ENCODE measurements at places on chromosomes 1 and 21.

DNA sequence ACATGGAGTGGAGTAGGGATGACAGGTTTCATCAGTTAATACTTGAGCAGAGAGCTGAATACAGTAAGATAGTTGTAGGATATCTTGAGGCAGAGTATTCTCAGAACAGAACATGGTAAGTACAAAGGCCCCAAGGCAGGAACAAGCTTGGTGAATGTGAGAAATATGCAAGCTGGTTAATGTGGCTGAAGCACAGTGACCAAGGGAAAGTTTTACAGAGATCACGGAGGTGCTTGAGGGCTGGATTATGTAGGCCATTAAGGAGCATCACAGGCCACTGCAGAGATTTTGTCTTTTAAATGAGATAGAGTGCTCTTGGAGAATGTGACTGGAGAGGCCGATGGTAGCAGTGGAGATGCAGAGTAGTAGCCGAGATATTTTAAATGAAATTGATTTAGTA lies 54.0 kb upstream of the BOLA1 start:
- no peak for DNase-seq

DNA sequence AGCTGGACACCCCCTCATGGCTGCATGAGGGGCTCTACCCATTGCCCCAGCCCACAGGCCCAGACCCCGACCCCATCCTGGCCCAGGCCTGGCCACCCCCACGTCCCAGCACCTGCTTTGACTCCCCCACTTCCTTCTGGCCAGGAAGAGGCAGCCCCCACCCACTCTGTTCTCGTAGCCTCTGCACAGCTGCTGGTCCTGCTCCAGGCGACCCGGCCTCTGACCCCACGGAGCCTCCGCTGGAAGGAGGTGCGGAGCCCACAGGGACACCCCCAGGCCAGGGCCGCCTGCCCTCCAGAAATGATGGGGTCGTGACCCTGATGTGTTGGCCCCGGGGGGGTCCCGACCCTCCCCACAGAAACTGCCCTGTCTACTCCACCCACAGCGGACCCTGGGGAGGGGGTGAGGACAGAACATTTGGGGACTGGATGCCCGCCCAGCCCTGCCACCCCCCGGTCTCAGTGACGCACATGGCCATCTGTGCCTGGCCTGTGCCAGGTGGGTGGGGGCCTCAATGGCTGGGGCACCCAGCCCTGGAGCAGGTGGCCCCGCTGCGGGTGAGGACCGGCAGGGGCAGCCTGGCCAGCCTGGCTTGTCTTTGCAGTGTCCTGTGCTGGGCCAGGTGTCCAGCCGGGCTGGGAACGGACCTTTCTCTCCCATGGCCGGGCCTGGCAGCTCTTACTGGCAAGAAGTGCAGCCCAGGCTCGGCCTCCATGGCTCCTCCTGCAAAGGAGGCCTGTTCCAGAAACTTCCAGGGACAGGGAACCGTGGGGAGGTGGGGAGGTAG lies 78.6 kb downstream of the MORN1 start:
- DNase-seq = no peak

DNA sequence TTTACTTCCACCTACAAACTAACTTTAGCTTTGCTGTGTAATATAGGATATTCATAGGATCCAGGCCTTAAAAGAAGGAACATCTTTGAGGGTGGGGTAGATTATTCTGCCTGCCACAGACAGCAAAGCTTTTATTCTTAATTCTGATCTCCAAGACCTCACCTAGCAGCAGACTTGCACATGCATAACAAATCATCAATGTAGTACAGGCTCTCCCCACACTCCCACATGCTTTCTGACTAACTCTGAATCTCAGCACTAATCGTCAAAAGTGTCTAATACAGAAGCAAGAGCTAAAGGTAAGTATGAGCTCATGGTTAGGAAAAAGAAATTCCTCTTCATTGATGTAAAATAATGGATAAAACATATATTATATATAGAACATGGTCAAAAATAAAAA lies 1468.5 kb upstream of the B3GALT2 start:
- no peak for DNase-seq

DNA sequence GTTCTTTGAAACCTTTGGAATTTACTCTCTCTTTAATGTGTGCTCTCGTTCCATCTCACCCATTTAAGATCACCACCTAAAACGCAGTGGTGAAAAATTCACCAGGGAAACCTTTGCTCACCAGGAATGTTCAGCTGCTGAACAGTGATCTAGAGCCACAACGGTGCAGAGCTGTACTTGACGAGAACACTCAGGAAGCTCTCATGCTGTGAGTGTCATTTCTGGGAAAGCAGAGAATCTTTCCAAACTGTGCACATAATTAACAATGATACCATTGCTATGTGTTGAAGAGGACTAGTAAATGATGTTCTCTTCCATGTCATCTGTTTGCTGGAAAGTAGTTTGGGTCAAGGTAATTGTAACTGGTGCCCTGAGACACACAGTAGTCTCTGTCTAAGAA lies 117.1 kb downstream of the ZZZ3 start:
- DNase-seq = no peak

- DNase-seq = no peak
Measured at GRCh38 chr1:148373192-148373925, 109.7 kb downstream of the PPIAL4G start.

GRCh38 chr1:230976825-230977747 lies 1.6 kb downstream of the TTC13 start:
- peak; percentile 6 for DNase-seq

DNA sequence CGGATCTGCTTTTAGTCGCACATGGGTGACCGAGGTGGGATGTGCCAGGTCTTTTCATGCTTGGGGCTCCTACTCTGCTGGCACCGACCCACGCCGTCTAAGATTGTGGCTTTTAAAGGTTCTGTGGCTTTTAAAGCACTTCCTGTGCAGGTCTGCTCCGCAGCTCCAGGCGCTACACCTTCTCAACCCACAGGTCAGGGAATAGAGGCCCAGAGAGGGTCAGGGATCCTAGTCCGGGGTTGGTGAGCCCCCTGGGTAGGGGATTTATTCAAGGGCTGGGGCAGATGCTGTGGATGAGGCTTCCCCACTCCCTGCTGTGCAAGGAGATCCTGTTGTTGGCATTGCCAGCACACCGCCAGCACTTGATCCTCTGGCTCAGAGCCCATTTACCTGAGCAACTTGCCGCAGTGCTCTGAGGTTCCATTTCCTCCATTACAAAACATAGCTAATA lies 212.8 kb upstream of the RAB4A start:
- no peak for DNase-seq

DNA sequence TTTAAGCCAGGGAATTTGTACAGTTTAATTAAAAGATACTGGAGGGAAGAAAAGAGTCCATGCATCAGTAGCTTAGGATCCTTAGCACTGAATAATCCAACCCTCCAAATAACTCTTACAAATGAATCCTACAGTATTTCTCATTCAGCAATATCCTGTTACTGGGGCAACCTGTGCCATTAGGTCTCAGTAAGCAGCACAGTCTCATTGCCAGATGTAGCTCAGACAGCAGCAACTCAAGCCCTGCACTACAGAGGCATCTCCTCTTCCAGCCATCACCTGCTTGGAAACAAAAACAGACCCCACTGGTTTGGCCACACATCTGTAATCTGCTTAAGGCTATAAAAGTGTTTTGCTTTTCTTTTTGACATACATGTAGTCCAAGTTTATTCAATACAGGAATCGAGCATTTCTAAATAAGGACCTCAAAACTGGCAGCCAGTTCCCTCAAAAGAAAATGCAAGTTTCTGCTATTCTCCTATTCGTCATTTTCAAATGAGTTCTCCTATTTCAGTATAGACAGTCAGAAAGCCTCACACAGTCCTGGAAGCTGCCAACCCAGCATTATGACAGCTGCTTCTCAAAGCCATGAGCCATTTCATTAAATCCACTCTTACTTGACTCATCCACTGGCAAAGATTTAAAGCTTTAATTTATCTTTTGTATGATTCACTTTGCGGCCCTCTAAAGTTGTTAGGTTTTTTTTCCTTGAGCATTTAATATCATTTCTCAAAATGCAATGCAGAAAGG lies 129.0 kb downstream of the APP start:
- no peak for DNase-seq

- no peak for DNase-seq
Measured at GRCh38 chr1:180973369-180973768, 49.3 kb downstream of the STX6 start.

DNA sequence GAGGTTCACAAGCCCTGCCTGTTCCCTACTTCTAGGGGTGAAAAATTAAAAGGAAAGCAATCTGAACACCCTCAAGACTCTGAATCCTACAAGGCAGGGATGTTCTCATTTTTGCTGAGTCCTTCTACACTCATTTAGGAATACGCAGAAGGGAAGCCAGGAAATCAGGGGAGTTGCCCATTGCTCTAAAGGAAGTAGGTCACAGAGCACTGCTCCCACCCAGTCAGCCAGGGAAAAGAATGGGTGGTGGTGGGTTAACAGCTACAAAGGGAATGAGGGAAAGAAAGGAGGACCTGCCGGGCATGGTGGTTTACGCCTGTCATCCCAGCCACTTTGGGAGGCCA lies 2.4 kb upstream of the CTTNBP2NL start:
- no peak for DNase-seq

- DNase-seq = no peak
Measured at GRCh38 chr21:33668180-33668579, 25.9 kb downstream of the ITSN1 start.

- DNase-seq = no peak
Measured at GRCh38 chr1:74324684-74325448, 89.7 kb downstream of the TNNI3K start.

- no peak for DNase-seq
Measured at GRCh38 chr1:50179639-50180038, 70.9 kb downstream of the ELAVL4 start.

DNA sequence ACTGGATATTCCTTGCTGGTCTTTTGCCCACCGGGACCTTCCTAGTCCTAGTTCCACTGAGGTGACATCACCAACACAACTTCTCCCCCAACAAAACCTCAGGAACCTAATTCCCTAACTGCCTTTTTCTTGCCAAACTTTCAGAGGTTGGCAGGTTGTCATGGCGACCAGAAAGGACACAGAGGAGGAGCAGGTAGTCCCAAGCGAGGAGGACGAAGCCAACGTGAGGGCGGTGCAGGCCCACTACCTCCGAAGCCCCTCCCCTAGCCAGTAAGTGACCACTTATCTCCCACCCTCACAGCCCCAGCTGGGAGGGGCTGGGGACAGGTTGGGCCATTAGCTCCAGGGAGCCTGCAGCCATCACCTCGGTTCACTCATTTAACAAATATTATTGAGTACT lies 815 bp downstream of the STYXL2 start:
- DNase-seq = no peak

DNA sequence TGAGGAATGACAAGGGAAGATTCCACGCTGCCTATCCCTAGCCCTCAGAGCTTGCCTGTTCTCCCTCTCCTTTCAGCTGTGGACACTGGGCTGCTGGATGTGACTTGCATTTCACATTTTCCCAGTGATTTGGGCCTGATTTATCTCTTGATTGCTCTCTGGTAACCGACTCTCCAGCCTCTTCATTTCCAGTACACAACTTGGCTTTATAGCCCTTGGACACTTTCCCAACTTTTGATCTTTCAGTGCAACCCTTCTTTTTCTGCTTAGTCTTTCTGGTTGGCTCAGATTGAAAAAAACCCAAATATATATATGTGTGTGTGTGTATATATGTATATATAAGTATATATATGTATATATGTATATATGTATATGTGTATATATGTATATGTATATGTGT lies 138.3 kb downstream of the RYR2 start:
- no peak for DNase-seq

GRCh38 chr1:64302971-64303370 lies 99.5 kb downstream of the UBE2U start:
- DNase-seq = no peak

GRCh38 chr1:59898927-59899326 lies 27.6 kb downstream of the CYP2J2 start:
- DNase-seq = no peak

GRCh38 chr1:159957824-159958268 lies 3.8 kb upstream of the SLAMF9 start:
- no peak for DNase-seq

DNA sequence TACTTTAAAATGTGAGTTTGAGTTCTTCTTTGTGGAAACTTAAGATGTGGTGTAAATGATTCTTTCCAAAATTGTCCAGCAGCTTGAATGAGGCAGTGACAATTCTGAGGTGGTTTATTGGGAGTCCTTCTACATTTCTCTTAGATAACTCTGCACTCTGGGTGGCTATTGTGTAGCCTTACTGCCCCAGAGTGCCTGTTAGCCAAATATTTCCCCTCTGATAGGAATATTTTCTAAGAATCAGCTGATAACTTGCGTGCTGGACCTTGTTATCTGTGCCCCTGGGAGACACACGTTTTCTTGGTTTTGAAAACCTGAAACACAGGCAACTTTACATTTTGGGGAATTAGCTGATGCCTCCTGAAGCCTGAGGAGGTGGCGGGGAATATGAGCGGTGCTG lies 91.6 kb downstream of the CD247 start:
- no peak for DNase-seq
